ENCODE measurements at places on chromosomes 6 and 20.

GRCh38 chr20:44720997-44721784 is 6.0 kb downstream of the CCN5 start:
- DNase-seq = peak; percentile 67

DNA sequence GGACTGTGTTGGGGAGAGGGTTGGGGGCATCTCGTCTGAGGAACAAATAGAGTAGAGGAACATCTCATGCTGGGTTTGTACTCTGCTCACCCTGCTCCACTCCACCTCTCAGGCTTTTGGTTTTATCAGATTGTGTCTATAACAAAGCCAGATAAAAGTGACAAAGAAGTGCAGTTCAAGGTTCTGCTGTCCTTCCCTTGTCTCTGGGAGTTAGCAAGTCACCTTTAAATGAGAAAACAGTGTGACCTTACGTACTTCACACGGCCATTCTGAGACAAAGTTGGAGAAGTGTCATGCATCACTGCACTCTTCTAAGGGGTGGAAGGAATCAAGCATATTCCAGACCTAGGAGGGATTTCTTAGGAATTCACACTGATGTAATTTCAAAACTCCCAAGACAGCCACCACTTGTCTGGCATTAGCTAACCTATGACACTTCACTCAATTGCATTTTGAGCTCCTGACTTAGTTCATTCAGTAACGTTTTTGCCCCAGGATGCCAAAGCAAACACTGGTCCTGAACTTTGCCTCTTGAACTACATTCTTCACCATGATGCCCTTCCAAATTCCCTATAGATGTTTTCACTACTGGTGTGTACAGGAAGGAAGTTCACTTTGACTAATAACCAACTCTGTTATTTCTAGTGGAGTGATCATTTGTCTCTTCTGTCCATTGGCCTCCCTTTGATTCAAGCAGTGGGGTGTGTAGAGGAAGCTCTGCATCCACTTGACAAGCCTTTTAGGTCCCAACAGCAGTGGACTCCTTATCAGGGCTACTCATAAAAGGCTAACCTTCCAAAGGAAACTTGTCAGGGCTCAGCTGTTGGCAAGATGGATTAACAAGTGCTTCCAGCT is 647.6 kb upstream of the FLRT3 start:
- DNase-seq = no peak

GRCh38 chr6:145370559-145370958 is 364.8 kb downstream of the EPM2A start:
- DNase-seq = no peak

- DNase-seq = no peak
Measured at GRCh38 chr20:3106658-3107463, 22.3 kb upstream of the AVP start.

DNA sequence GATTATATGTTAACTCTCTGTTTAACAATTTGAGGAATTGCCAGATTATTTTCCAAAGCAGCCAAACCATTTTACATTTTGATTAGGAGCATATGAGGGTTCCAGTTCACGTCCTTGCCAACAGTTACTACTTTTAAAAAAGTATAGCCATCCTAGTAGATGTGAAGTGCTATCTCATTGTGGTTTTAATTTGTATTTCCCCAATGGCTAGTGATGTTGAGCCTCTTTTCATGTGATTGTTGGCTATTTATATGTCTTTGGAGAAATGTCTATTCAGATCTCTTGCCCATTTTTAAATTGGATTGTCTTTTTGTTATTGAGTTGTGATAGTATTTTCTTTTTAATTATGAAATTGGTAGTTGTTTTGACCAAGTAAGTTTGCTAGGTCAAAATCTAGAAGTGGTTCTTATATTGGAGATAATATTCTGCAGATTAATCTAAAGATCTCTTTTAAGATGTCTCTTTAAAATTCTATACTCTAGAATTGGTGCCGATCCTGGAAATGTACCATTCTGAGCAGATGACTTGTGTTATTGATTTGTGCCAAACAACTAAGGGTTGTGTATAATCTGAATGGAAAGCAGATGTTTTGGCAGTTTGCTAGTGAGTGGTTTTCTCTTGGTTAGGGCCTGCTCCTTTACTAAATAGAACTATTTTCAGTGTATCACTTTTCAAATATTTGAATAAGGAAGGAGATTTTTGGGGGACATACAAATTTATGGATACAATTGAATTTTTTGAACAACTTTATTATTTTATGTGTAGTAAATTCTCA is 99.5 kb downstream of the CDKAL1 start:
- DNase-seq = no peak

GRCh38 chr6:158853880-158854213 is 34.7 kb upstream of the EZR start:
- no peak for DNase-seq

- DNase-seq = no peak
Measured at GRCh38 chr20:3698591-3699001, 13.8 kb downstream of the SIGLEC1 start.

DNA sequence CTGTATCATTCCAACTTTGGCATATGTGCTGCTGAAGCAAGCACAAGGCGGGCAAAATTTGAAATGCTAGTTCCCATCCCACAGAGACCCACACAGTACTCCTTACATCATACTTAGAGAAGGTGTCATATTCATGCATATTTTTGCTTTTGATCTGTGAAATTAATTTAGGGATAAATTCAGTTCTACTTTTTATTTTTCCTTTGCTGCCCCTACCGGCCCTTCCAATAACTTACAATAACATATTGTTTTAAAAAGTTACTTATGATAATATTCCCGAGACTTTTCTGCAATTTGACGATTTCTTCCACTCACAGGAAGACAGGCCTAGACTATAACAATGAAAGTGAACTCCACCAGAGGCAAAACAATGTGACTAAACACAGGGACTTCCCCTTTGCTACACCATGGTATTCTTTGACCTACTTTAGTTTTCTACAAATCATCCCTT is 35.0 kb downstream of the SESN1 start:
- peak; percentile 19 for DNase-seq

- no peak for DNase-seq
Measured at GRCh38 chr6:23413327-23414050, 712.5 kb upstream of the NRSN1 start.

GRCh38 chr6:150322466-150322871 is 46.3 kb upstream of the IYD start:
- no peak for DNase-seq

- DNase-seq = peak; percentile 11
Measured at GRCh38 chr6:43383021-43383667, 13.7 kb upstream of the ZNF318 start.

DNA sequence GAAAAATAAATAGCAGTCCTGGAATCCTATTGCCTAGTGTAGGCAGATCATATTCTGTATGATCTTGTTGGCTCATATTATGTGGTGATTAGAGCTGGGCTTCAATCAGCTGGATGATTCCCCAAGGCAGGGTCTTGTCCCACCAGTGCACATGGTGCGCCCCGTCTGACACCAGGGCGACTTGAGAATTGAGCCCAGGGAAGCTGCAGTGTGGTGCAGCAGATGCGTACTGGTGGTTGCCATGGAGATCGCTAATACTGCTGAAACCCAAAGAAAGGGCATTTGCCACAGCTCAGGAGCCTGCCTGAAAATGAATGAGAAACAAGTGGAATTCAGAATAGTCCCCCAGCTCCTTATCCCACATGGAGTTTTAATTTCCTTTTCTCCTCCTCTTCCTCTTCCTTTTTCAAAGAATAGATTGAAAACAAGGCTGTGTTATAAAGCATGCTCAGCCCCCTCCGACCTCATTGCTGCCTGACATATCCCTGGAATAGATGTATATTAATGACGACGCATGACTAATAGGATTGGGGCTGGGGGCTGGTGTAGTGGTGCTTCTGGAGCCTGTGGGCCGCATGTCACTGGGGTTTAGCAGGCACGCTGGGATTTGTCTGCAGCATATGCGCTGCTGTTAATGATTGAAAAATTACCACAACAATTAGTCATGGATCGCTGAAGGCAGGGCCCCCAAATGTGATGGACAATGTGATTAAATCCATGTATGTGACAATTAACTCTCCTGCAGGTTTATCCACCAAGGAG is 210.5 kb downstream of the FARS2 start:
- DNase-seq = no peak

GRCh38 chr20:6766433-6766832 is 1.1 kb upstream of the BMP2 start:
- no peak for DNase-seq

DNA sequence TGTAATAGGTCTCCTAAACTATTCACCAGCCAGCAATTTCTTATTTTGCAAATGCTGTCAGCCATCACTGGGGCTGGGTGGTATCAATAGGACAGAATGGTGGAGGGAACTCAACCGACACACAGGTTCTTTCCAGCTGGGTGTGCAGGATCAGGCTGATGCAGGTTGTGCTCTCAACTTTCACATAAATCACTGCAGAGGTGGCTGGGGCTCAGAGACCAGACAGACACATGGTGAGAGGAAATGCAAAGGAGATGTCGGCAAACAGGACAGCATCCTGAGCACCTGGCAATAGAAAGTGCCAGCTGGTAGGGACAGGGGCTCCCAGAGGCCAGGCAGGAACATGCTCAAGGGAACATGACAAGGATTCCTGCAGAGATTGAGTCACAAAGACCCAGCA is 254.9 kb downstream of the SOD2 start:
- DNase-seq = no peak

DNA sequence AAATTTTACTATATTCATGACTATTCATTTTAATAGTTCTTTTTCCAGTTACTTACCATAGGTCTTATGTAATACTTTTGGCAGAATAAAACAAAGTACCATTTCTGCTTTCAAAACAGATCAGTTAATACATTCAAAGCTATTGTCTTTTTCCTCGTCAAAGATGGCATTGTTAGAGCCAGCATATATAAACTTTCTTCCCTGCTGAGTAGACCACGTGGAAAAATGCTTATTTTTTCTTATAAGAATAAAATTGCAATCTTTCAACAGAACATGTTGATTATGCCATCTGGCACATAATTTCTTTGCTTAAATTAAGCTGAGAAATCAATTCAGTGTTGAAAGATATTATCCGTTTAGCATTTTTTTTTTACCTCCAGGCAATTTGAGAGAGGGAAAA is 34.9 kb upstream of the EXOC2 start:
- no peak for DNase-seq

DNA sequence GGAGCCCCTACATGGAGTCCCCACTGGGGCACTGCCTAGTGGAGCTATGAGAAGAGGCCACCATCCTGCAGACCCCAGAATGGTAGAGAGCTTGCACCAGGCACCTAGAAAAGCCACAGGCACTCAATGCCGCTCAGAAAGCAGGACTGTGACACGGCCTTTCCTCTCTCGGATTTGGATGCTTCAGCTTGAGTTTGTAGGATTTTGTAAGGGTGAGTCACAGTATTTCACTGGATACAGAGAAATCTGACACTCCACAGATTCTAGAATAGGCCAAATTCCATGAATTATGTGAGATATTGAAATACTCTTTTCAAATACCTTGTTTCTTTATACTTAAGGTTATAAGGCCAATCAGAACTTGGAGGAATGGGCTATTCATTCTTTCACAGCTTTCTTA is 424.5 kb downstream of the HTR1B start:
- no peak for DNase-seq

GRCh38 chr6:36863670-36864540 is 10.7 kb downstream of the PPIL1 start:
- DNase-seq = no peak

GRCh38 chr6:35091346-35092083 is 49.6 kb downstream of the TCP11 start:
- no peak for DNase-seq

DNA sequence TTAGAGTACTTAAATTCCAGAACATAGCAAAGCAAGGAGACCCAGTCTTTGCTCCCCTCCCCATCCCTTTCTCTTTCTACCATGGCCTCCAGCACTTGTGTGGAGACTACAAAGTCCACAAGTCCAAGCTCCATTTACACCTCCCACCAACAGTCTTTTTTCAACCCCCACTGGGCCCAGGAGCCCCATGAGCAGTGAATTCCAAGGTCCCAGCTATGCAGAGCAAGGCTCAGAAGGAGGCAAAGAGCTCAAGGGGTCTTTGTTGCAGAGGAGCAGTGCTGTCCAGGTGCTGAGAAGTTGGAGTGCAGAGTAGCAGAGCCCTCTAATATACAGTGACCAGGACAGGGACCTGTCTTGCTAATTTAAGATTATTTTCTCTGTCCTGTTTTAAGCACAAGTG is 9.0 kb downstream of the PAK5 start:
- no peak for DNase-seq

DNA sequence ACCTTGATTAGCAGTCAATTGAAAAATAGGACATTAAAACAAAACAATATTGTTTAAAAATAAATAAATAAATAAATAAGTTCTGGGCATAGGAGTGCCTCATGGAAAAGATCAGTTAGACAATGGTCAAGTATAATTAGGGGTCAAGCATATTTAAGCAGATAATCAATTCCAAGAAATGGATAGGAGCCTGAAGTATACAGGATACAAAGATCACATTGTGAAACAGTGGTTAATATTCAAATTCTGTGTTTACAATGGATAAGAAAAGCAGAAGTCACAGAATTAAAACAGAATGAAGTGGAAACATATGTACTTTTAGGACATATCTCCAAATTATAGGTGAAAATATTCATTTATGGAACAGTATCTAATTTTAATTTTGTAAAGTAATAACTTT is 1028.6 kb upstream of the CITED2 start:
- DNase-seq = no peak

- peak; percentile 52 for DNase-seq
Measured at GRCh38 chr20:24134284-24134683, 145.7 kb upstream of the GGTLC1 start.

GRCh38 chr6:35158520-35158919 is 17.4 kb upstream of the TCP11 start:
- DNase-seq = no peak

DNA sequence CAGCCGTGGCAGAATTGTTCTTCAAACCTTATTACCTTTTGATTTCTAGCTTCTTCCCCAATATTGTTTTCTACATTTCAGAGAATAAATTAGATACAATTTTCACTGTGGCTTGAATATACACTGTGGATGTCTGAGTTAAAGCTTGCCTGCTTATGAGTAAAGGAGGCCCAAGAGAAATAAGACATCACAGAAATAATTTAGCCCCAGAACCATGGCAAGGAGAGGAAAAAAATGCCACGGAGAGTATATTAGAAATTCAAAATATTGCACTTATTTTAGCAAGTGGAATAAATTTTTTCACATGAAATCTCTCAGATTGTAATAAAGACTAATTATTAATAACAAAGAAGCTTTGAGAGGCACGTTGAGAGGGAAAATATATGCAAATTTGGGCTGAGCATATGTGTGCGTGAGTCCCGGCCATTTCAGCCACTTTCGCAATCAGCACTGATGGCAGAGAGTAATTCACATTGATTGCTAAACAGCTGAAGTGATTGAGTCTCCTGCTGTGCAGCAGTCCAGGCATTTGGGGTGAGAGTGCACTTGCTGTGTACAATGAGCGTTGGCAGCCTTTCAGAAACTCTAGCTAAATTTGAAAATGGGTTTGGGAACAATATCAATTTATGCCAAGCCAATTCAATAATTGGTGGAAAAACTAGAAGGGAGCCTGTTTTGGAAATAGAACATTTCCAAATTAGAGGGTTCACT is 596.0 kb downstream of the EPM2A start:
- no peak for DNase-seq
